ENCODE measurements at places on chromosomes 1 and 21. TPM values are rescaled to one million over a fixed set of nuclear protein-coding genes. Genes with fewer than 3 reads are reported as not detected.
A peak's percentile ranks its signal among the peaks of the same experiment; 100 is the strongest.

The LHX8 gene
- polyA plus RNA-seq = not detected

The CASZ1 gene
- 10.2 TPM for polyA plus RNA-seq

The CSTB gene
- 143 TPM for polyA plus RNA-seq

GRCh38 chr1:90550626-90551406, 166.3 kb downstream of the BARHL2 start:
- DNase-seq = no peak

GRCh38 chr1:235127203-235127602, 1.4 kb downstream of the TOMM20 start:
- DNase-seq = no peak

GRCh38 chr1:233252441-233252840, 43.1 kb downstream of the PCNX2 start:
- peak; percentile 20 for DNase-seq

GRCh38 chr1:40049725-40050124, 9.2 kb downstream of the CAP1 start:
- no peak for DNase-seq
